ENCODE measurements at places on chromosomes 4 and X. TPM values are rescaled to one million over a fixed set of nuclear protein-coding genes. Genes with fewer than 3 reads are reported as not detected.

The BOD1L1 gene
- 57.5 TPM for total RNA-seq

The CCDC160 gene
- not detected for total RNA-seq

The FREM3 gene
- total RNA-seq, result not detected

The PASD1 gene
- not detected for total RNA-seq

The SPINK2 gene
- 0.28 TPM for total RNA-seq

The RNF150 gene
- 0.36 TPM for total RNA-seq

The NSDHL gene
- total RNA-seq, result 28.8 TPM

The MAGEB17 gene
- not detected for total RNA-seq

The PTPN13 gene
- 63.5 TPM for total RNA-seq

The PSAPL1 gene
- not detected for total RNA-seq

The CCNA2 gene
- total RNA-seq, result 0.93 TPM

The GLOD5 gene
- total RNA-seq, result not detected

The ZNF732 gene
- 0.68 TPM for total RNA-seq

The MAGIX gene
- total RNA-seq, result 2.7 TPM

The CFI gene
- not detected for total RNA-seq

The STATH gene
- total RNA-seq, result not detected

The TSR2 gene
- total RNA-seq, result 15.2 TPM

The FAM184B gene
- not detected for total RNA-seq

The ETDA gene
- total RNA-seq, result not detected

The HPSE gene
- total RNA-seq, result 0.43 TPM

The CISD2 gene
- total RNA-seq, result 32.5 TPM

The TAF7L gene
- total RNA-seq, result under 0.01 TPM

The TRO gene
- 0.14 TPM for total RNA-seq

The GRIPAP1 gene
- 36.5 TPM for total RNA-seq

The CORIN gene
- 0.78 TPM for total RNA-seq

The USP17L13 gene
- not detected for total RNA-seq

The STBD1 gene
- total RNA-seq, result 8.9 TPM

The MAGEC3 gene
- not detected for total RNA-seq

The CSN3 gene
- total RNA-seq, result not detected

The PWWP3B gene
- 0.43 TPM for total RNA-seq

The GC gene
- not detected for total RNA-seq

The FMR1NB gene
- not detected for total RNA-seq

The GAGE1 gene
- total RNA-seq, result not detected

The MAGEB6B gene
- not detected for total RNA-seq

The COX7B2 gene
- total RNA-seq, result not detected

The STS gene
- total RNA-seq, result 0.34 TPM

The AKAP17A gene
- total RNA-seq, result 30.4 TPM

The PAGE2 gene
- not detected for total RNA-seq

The ARHGEF6 gene
- total RNA-seq, result 2.8 TPM

The PPP2R2C gene
- 17.4 TPM for total RNA-seq

The XAGE1A gene
- not detected for total RNA-seq

The GPC4 gene
- 0.34 TPM for total RNA-seq

The DDIT4L gene
- 1.0 TPM for total RNA-seq

The SYP gene
- total RNA-seq, result under 0.01 TPM

The ABHD18 gene
- total RNA-seq, result 9.3 TPM

The CSAG2 gene
- total RNA-seq, result not detected

The HOPX gene
- total RNA-seq, result 19.6 TPM

The ASMT gene
- not detected for total RNA-seq
